ENCODE measurements at places on chromosomes 2 and 18. TPM values are rescaled to one million over a fixed set of nuclear protein-coding genes. Genes with fewer than 3 reads are reported as not detected.

DNA sequence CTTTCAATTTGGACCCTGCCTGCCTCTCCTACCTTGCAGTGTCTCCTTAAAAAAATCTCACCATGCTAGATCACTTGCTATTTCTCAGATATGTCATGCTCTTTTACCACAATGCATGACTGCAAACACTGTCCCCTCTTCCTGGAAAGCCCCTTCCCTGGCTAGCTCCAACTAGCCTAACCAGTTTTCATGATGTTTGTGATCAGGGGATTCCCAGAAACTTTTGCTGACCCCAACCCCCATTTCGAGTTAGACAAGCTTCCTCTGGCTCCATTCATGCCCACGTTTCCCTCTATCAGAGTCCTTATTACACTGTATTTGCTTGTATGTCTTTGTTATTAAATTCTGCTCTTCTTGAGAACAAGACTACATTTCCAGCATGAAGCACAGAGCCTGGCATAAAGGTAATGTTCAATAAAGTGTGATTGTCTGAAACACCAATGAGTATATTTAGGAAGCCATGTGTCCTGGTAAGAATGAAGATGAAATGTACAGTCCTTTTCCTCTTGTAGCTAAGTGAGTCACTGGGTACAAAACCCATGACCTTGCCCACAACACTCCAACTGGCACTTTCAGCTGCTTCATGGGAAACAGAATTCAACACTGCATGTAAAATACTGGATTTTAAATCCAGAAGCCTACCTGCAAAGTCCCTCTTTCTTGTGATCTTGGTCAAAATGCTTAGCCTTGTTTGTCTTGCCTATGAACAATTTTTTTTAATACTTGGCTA is 62.0 kb upstream of the ATL2 start:
- DNase-seq: no peak

DNA sequence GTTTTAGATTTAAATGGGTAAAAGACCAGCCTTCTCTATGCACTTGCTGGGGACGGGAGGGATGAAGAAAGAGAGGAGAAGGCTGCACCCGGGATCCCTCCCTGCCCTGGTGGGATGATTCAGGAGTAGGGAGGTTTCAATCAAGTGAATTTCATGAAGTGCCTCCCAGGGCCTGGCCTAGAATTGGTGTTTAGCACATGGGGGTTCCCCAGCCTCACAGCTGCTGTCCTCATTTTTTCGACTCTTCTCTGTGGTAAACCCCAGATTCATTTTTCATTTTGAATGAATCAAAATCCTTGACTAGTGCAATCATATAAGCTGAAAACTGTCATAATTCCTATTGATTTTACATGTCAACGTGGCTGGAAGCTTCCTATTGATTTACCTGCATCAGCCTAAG is 81.1 kb downstream of the LPIN1 start:
- no peak for DNase-seq

CRYGD gene
- not detected for total RNA-seq

DNA sequence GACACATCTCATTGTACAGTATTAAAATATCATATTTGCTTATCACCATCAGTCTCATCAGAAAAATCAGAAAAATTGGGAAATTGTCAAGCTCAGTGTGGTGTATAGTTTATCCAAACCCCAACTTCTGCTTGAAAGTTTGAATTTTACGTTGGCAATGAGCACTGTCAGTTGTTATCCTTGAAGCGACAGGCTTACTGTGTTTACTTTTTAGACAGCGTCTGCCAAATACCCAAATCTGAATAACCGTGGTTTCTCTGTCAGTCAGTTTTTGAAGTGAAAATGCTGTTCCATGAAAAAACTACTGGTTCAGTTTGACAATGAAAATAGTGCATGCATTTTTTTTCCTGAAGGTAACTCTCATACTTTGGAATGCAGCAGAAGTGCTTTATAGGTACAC is 70.2 kb downstream of the PARD3B start:
- no peak for DNase-seq

- no peak for DNase-seq
Measured at GRCh38 chr18:67433971-67434370, 82.5 kb downstream of the DSEL start.

MC5R gene
- not detected for total RNA-seq

GRCh38 chr18:13239171-13239956 is 20.8 kb downstream of the LDLRAD4 start:
- DNase-seq: no peak

- DNase-seq: no peak
Measured at GRCh38 chr2:16537347-16537746, 128.3 kb downstream of the CYRIA start.

RESP18 gene
- not detected for total RNA-seq

- no peak for DNase-seq
Measured at GRCh38 chr2:88167740-88168139, 2.4 kb upstream of the THNSL2 start.

- DNase-seq: no peak
Measured at GRCh38 chr2:45438872-45439665, 172.0 kb downstream of the SRBD1 start.

DUSP28 gene
- total RNA-seq: 6.5 TPM

GRCh38 chr2:198374375-198375082 is 570.1 kb downstream of the PLCL1 start:
- no peak for DNase-seq

GRCh38 chr18:48996901-48997463 is 46.2 kb upstream of the SMAD7 start:
- peak; percentile 42 for DNase-seq

IL1A gene
- total RNA-seq: 6.8 TPM

DNA sequence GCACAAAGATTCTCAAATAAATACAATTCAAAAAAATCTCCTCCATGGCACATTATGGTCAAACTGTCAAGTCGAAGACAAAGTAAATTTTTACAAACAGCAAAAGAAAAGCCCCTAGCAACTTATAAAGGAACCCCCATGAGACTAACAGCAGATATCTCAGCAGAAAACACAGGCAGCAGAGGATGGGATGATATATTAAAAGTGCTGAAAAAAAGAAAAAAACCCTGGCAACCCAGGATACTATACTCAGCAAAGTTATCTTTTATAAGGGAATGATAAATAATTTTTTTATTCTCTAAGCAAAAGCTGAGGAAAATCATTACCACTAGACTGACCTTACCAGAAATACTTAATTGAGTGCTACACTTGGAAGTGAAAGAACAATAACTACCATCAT is 326.4 kb downstream of the CYRIA start:
- DNase-seq: no peak

- DNase-seq: peak; percentile 61
Measured at GRCh38 chr2:239380831-239381708, 19.8 kb downstream of the HDAC4 start.

- no peak for DNase-seq
Measured at GRCh38 chr2:7448578-7449264, 531.5 kb downstream of the RNF144A start.

DNA sequence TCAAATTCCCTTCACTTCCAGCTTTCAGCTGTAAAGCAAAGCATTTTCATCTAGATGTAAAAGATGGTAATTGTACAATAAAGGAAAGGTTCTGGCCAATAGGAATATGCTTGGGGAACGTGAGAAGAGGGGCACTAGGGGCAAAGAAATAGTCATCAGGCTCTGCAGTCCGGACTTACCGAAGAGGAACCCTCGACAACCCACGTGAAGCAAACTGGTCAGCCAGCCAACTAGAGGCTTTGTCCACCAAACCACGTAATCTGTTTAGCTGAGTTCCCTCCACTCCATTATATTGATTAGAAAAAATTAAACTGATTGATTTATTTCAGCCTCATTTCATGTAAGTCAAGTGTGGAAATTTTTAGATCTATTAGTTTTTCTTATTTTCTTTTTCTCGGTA is 300.4 kb upstream of the FANCL start:
- DNase-seq: no peak

DNA sequence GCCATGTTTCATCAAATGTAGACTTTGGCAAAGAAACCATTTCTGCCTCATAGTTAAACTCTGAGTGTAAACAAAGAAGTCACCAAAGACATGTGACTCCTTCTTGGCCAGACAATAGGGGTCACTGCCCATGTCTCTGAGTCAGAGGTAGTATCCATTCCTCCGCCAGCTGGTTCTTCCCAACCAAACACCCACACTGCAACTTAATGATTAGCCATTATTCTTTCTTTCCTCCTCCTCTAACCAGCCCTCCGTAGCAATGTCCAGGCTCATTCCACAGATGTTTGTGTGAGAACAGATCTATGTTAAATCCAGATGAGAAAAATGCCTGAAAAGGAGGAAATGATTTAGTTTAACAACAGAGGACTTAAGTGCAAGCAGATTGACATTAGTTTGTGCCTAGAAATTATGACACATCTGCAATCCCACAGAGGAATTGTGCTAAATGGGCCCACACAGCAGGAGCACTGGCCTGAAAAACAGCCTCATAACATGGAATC is 127.9 kb upstream of the SH3BP4 start:
- DNase-seq: no peak

- no peak for DNase-seq
Measured at GRCh38 chr2:15734674-15735483, 143.2 kb downstream of the DDX1 start.

- no peak for DNase-seq
Measured at GRCh38 chr2:99156891-99157290, 2.1 kb downstream of the LIPT1 start.

DNA sequence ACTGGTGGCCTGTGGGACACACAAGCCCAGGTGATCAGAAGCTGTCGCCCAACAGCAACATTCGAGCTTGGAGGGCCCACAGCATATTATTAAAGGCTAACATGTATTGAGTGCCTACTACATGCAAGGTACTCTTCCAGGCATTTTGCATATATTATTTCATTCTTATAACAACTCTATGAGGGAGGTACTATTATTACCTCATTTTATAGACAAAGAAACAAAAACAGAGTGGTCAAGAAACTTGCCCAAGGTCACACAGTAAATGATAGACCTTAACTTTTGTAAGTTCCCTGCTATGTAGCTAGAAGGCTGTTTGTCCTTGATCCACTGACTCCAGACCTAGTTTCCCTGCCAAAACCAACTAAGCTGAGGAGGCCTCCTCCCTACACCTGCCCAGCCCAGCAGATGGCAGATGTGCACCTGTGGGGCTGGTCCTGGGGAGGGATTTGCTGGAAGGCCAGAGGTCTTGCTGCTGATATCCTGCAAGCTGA is 35.7 kb downstream of the KANSL3 start:
- DNase-seq: no peak

GRCh38 chr2:52498077-52498750 is 1269.4 kb upstream of the CHAC2 start:
- no peak for DNase-seq

- DNase-seq: no peak
Measured at GRCh38 chr2:119548516-119549120, 4.4 kb downstream of the CFAP221 start.

GRCh38 chr2:219433666-219434467 is 776 bp upstream of the SPEG start:
- DNase-seq: no peak
